ENCODE measurements at places on chromosomes 7 and 10.

DNA sequence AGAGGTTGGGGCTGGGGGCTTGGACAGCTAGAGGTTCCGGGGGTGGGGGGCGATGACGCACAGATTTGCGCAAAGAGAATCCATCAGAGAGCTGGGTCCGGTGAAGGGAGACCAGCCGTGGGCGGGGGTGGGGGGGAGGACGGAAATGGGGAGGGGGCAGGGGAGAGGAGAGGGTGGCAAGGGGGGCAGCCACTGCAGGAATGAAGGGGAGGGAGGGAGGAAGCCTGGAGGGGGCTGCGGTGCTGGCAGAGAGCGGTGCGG lies 1.2 kb upstream of the VGF start:
- DNase-seq: no peak

DNA sequence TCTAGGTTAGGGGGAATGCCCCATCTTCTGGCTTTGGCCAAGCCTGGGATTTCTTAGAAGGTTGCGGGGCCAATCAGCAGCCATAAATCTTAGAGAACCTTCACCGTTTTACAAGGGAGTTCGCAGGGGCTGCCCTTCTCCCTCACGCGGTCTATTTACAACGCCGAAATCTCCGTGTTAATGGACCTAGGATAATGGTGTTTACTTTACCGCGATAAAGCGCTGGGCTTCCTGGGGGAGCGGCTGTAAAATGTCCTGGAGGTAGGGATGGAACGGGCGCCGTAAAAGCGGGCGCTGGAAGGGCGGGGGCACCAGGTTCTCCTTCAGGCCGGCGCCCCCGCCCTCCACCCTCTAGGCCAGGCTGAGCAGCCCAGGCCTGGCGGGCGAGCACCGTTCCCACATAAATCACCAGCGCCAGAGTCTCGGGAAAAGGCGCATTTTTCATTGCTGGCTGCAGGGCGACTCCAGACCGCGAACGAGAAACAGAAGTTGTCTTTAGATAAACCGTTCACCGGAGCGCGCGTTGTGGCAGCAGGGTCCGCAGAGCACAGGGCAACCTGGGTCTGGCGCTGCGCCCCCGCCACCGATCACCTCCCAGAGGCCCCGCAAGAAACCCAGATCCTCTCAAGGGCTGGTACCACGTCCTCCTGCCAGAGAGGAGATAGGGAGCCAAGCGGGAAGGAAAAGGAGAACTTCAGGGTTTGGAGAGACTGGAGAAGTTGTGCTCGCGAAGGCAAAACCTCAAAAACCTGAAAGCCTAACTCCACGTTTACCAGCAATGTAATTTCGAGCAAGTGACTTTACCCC lies 12.5 kb upstream of the NKX2-3 start:
- DNase-seq: no peak

- DNase-seq: no peak
These were observed 47.9 kb downstream of the FHIP2A start for GRCh38 chr10:114869520-114869892.

GRCh38 chr10:79084012-79084971 lies 15.5 kb downstream of the ZMIZ1 start:
- DNase-seq: peak; percentile 74

- no peak for DNase-seq
These were observed 11.6 kb downstream of the PANK1 start for GRCh38 chr10:89633484-89633883.

DNA sequence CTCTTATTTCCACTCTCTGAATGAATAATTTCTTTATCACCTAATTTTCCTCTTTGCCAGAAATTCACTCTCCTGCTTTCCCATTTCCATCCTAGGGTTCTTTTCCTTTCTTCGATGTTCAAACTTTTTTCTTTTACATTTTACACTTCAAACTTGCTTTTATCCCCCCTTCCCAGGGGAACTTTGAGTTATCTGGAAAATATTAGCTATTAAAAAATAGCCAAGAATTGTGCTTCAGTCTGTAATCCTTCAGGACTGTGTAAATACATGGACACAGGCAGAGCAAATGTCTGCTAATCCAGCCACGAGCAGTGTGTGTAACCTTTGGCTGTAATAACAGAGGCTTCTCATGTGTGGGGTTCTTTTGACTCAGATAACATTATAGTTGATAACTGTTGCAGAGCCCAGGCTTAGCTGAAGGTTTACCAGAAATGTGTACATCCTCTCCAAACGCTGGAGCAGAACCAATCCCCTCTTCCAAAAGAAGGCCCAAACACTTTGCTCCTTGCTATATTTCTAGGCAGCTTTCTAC lies 4.6 kb downstream of the ASB4 start:
- DNase-seq: no peak

GRCh38 chr7:68840991-68841390 lies 757.3 kb upstream of the AUTS2 start:
- DNase-seq: no peak

DNA sequence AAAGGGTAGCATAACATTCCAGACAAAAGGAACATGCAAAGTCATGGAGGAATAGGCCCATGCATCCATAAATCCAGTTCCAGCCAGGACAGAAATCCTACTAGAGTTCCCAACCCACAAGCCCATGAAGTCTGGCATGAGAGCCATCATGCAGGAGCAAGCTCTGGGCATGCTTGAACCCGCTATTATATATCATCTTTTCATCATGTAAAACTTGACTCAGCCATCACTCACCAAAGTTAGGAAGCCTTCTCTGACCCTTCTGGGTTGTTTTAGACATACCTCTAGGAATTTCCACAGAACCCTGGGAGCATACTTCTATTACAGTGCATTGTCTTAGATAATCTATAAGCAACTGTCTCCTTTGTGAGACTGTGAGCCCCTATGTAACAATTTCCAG lies 293.0 kb upstream of the NPSR1 start:
- no peak for DNase-seq

DNA sequence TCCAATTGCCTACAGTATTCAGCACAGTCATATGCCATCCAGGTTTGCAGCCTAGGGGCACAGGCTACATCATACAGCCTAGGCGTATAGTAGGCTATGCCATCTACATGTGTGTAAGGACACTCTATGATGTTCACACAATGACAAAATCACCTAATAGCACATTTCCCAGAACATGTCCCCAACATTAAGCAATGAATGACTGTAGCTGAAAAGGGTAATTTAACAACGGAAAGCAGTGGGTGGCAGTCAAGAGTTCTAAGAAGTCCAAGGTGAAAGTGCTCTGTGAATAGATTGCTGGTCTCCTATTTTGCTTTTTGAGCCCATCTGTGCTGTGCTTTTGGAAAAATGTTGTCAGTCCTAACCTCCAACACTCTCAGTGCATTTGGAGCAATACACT lies 162.6 kb downstream of the KLF6 start:
- no peak for DNase-seq

DNA sequence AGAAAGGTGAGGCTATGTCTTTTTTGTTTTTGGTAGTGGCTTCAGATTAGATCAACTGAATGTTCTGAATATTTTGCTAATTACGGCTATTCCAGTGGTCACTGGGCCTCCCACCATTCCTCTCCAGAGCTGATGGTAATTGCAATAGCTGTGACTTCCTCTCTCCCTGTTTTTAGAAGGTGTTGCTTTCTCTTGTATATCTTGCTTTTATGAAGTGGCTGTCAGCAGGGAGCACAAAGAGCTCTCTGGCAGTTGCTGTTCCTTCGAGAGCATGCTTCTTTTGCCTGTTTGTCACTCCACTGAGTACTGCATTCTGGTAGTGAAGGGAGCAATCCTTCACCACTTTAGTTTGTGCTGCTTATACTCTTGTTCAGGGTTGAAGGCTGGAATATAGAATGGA lies 133.3 kb downstream of the EXOC4 start:
- no peak for DNase-seq

DNA sequence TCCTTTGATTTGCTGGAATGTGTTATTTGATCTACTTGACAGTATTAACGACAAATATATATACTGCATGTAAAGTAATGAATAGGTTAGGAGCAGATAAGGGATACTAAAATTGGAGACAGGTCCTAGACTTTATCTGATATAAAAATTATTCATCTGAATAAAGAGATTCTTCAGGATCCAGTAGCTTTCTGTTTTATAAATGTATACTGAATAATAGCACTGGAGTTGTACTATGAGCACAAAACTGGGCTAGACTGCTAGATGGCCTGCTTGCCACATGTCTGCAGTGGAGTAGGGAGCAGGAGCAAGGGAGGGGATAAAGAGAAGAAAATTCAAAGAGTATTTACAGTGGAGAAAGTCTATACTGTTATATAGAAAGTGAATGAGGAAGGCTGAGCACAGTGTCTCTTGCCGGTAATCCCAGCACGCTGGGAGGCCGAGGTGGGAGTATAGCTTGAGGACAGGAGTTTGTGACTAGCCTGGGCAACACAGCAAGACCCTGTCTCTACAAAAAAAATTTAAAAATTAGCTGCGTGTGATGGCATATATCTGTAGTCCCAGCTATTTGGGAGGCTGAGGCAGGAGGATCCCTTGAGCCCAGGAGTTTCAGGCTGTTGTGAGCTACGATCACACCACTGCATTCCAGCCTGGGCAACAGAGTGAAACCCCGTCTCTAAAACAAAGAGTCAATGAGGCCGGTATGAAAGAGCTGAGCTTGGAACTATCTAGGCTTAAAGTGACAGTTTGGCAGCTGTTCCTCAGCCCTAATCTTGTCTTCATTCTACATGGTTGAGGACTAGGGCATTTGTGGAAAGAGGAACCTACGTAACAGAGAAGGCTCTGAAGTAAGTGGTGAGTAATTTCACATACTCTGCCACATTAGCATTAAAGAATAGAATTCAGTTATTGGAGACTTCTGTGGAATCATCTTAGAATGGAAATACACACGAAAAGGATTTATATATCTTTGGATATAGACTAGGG lies 41.8 kb downstream of the CD36 start:
- DNase-seq: no peak

- no peak for DNase-seq
These were observed 315.9 kb downstream of the SNX13 start for GRCh38 chr7:17624379-17624778.

DNA sequence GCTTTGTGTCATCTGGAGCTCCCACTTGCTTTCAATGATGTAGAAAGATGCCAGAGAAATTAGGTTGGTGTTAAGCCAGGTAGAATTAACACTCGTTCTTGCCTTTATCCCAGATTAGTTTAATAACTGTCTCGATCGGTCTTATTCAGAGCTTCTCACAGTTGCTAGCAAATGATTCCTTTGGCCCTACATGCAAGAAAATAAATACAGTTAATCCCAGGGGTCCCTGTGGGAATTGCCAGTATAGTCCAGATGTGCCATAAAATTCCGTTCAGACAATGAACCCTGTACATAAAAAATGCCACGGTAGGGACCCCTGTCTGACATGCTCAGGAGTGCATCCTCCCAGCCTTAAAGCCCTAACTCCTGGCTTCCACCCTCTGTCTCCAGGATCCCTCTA lies 207.5 kb downstream of the ARHGAP12 start:
- DNase-seq: no peak

GRCh38 chr10:35347121-35347562 lies 10.8 kb downstream of the CCNY start:
- DNase-seq: no peak

DNA sequence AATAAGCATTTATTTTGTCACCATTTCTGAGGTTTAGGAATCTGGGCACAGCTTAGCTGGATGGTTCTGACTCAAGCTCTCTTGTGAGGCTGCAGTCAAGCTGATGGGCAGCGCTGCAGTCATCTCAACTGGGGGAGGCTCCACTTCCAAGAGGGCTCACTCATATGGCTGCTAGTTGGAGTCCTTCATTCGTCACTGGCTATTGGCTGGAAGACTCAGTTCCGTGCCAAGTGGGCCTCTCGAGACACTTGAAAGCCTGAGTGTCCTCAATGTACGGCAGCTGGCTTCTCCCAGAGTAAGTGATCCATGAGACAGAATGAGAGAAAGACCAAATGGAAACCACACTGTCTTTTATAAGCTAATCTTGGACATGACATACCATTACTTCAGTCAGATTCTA lies 21.6 kb upstream of the COL13A1 start:
- no peak for DNase-seq

- no peak for DNase-seq
These were observed 89.4 kb upstream of the LEP start for GRCh38 chr7:128151635-128152034.

GRCh38 chr10:21993360-21994001 lies 10.0 kb downstream of the DNAJC1 start:
- no peak for DNase-seq

- no peak for DNase-seq
These were observed 849.4 kb downstream of the CCSER2 start for GRCh38 chr10:85177767-85178166.

DNA sequence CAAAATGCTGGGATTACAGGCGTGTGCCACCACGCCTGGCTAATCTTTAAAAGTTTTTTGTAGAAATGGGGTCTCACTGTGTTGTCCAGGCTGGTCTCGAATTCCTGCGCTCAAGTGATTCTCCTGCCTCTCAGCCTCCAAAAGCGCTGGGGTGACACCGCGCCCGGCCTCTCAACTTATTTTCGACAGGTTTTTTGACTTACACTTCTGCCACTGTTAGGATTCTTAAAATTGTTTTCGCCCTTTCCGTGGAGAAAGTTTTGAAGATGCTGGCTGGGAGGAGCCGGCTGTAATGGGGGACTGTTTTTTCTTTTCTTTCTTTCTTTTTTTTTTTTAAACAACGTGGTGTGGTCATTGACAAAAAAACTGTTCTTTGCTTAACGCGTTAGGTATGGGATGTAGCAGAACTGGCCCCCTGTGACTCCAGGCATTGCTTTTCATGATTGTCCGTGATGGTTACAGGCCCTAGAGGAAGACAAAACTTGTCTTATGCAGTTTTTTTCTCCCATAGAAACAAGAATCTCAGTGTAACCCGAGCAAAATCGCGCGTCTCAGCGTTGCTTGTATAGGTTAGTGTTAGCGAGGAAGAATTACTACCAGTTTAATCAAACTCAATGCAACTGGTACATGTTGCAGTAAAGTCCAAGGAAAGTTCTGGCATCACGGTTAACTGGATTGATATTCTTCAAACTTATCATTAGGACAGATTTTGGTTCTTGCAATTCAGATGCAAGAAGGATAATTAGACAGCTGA lies 72.2 kb downstream of the DAGLB start:
- no peak for DNase-seq

GRCh38 chr10:78118591-78118990 lies 84.9 kb downstream of the RPS24 start:
- DNase-seq: no peak

DNA sequence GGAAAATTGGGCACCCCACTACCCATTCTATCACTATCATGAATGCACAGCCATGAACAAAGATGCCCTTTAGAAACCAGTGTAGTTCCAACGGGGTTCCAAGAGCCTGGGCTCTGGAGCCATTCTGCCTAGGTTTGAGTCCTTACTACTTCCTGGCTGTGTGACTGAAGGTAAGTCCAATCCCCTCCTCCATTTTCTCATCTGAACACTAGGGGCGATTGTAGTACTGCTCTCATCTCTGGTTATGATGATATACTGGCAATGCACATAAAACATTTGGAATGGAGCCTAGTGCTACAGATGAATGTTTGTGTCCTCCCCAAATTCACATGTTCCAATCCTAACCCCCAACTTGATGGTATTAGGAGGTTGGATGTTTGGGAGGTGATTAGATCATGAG lies 28.1 kb upstream of the CDH23 start:
- no peak for DNase-seq

DNA sequence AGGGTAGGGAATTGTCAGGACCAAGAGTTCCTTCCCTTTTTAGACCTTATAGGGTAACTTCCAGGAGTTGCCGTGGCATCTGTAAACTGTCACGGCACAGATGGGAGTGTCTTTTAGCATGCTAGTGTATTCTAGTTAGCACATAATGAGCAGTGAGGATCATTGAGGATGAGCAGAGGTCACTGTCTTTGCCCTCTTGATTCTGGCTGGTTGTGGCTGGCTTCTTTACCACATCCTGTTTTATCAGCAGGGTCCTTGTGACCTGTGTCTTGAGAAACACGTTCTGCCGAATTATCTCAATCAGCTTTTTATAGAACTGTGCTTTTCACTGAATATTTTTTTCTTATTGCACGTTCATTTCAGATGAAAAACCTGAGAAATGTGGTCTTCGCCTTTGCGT lies 41.5 kb downstream of the MINPP1 start:
- DNase-seq: no peak
